ENCODE measurements at places on chromosomes 6 and 20. TPM values are rescaled to one million over a fixed set of nuclear protein-coding genes. Genes with fewer than 3 reads are reported as not detected.

- no peaks in the 10 kb centered on the region for H3K27me3 ChIP-seq
- no peak for DNase-seq
Observed at GRCh38 chr6:118746145-118746824, 94.9 kb upstream of the CEP85L start.

- H3K4me3 ChIP-seq: no peak overlapping the region
- no peaks in the 10 kb centered on the region for H3K36me3 ChIP-seq
- peaks cover 10% of the 10 kb centered on the region for H3K4me1 ChIP-seq
- peaks cover 2% of the 10 kb centered on the region for H3K27me3 ChIP-seq
- H3K27ac ChIP-seq: no peak overlapping the region
- no peak for DNase-seq
Observed at GRCh38 chr6:53837865-53838769, 43.3 kb downstream of the LRRC1 start.

- H3K4me3 ChIP-seq: no peak overlapping the region
- no peaks in the 10 kb centered on the region for H3K36me3 ChIP-seq
- DNase-seq: no peak
- H3K4me1 ChIP-seq: no peaks in the 10 kb centered on the region
- peaks cover 9% of the 10 kb centered on the region for H3K27me3 ChIP-seq
- H3K27ac ChIP-seq: no peak overlapping the region
Observed at GRCh38 chr20:41380551-41381193, 14.1 kb upstream of the EMILIN3 start.

GRCh38 chr6:141290941-141291721 is 841.6 kb upstream of the GJE1 start:
- no peak for DNase-seq
- no peaks in the 10 kb centered on the region for H3K4me1 ChIP-seq
- no peak overlapping the region for H3K4me3 ChIP-seq
- no peak overlapping the region for H3K27ac ChIP-seq

The ADGRF5 gene
- 0.37 TPM for total RNA-seq

The NOX3 gene
- total RNA-seq: not detected

The PM20D2 gene
- total RNA-seq: 0.56 TPM

The SNX21 gene
- total RNA-seq: 10.2 TPM

All from glutamatergic neuron (in vitro differentiated cells).